ENCODE measurements at places on chromosomes 5 and 9.

GRCh38 chr5:53035868-53036381 is 46.8 kb downstream of the ITGA2 start:
- no peak for DNase-seq

DNA sequence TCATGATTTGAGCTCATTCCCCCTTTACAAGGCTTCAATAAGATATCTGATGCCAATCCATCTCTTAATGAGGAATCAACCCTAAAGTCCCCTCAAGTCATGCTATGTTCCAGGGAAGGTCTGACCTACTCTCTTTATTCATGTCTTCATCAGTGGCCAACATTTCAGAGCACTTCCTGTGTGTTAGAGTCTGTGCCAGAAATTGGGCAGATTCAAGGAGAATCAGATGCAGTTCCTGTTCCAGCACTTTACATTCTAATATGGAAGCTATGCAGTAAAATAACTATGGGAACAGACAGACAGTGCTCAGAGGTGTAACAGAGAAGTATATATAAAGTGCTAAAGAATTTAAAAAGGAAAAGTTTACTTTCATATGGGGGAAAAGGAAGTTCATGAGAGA is 193.4 kb upstream of the NR4A3 start:
- DNase-seq = no peak

DNA sequence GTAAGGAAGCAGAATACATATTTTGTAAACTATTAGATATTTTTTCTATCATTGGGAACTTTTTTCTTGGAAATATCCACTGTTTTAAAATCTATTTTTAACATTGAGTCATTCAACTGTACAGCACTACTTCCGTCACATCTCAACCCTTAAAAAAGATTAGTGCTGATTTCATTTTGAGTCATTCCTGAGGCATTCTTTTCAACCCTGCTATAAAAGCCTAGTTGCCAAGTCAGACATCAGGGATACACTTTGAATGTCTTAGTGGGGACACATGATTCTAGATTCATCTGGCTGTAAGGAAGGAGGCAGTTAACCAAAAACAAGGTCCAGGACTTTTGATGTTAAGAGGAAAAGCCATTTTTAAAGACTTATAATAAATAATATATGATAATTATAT is 160.9 kb downstream of the GIN1 start:
- no peak for DNase-seq

DNA sequence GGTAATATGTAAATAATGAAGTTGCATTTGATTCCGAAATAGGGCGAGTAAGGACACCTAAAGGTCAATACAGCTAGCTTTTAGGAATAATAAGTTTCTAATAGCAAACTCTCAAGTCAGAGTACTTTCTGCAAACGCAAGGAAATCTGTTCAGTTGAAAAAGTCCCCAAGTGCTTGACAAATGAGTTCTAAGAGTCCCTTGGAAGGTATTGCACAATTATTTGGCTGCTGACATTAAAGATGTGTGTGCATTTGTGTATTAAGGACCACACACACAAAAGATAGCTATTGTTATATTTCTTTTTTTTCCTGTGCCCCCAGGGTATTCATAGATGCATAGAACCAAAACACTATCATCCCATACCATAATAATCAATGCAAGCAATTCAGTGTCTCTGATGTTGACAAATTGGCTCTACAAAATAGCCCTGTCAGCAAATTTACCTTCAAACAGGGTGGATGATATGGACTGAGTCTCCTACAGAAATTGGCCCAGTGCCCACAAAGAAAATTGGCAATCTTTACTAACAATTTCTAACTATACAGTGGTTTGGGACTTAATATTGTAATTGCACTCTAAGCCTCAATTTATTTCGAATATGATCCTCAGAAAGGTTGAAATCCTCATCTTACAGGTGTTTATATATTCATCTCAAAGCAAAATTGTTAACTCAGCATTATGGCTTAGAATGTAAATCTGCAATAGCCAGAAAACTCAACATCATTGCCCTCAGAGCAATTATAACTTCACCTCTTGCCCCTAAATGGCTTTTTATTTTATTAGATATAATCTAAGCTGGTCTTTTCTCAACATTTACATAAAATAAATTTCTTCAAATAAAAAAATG is 827.2 kb downstream of the MAT2B start:
- no peak for DNase-seq

- DNase-seq = no peak
Observed at GRCh38 chr5:130708754-130709153, 456.3 kb downstream of the HINT1 start.

- DNase-seq = no peak
Observed at GRCh38 chr5:151904127-151904526, 20.5 kb downstream of the GLRA1 start.

DNA sequence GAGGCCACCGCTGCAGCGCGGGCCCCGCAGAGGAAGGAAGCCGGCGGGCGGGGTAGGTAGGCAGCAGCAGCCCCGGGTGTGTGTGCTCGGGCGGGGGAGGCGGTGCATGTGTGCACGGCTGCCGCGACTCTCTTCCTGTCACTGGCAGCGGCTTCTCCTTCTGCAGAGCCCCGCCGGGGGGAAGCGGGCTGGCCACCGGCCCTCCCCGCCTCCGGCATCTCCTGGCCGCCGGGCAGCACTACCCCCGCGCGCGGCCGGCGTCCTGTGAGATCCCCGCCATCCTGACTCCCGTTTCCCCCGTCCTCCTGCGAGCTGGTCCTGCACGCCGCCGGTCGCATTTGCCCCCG is 315 bp downstream of the PIK3R1 start:
- no peak for DNase-seq

GRCh38 chr5:14607104-14607503 is 25.5 kb downstream of the OTULINL start:
- no peak for DNase-seq

DNA sequence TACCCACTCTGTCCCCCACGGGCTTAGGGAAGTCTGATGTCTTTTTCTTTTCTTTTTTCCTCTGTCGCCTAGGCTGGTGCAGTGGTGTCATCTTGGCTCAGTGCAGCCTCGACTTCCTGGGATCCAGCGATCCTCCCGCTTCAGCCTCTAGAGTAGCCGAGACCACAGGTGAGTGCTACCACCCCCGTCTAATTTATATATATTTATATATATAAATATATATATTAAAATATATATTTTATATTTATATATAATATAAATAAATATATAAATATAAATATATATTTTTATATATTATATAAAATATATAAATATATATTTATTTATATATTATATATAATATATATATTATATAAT is 3.3 kb upstream of the ANXA2R start:
- no peak for DNase-seq

GRCh38 chr5:74336297-74336696 is 304.2 kb downstream of the ENC1 start:
- DNase-seq = no peak

- no peak for DNase-seq
Observed at GRCh38 chr5:132498152-132498551, 7.6 kb upstream of the IRF1 start.

DNA sequence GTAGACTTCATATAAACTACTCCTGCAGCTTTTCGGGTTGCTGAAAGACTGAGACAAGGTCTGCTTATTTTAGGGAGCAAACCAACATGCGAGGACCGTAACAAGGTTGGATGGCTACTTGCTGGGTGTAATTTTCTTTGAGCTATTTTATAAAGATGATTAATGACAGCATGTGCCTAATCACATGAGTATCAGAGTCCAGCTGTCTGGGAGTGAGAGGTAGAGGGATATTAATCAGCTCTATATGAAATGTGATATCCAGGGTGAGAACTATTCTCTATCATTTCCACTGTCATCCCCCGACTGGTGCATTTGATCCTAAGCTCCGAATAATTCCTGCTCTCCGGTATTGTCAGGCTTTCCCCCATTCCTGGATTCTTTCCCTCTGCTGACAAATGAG is 193.8 kb upstream of the HMHB1 start:
- no peak for DNase-seq

DNA sequence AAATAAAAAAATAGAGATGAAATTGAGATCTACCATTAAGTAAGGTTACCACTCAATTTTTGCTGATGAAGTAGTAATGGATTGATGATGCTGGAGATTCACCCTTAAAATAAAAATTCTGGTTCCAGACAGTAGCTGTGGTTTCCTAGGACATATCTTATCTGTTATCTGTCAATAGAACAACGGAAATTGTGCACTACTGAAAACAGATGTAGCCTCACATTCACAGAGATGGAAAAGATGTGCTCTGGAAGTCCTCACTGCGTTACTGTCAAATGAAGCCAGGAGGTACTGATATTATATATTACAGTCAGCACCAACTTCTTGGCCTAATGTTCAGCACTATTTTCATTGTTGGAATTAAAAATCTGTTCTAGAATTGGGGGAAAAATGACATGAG is 154.0 kb downstream of the SLC24A2 start:
- DNase-seq = no peak

GRCh38 chr9:72827950-72828731 is 124.7 kb downstream of the ALDH1A1 start:
- no peak for DNase-seq

DNA sequence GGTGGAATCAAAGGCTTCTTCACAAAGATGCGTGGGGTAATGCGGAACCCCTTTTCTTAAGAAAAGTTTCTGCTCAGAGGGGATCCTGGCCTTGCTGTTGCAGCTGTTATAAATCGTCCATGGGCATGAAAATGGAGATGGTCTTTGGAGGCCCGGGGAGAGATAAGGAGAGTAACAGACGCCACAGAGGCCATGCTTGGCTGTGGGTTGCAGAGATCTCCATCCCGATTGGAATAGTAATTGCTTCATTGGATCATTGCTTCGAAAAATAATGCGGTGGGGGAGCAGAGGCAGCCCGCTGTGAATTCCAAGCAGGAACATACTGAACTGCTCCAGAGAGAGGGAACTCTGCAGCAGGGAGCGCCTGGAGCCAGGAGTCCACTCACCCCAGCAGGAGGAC is 55.5 kb downstream of the C5orf15 start:
- no peak for DNase-seq

GRCh38 chr9:7811677-7812076 is 12.1 kb upstream of the DMAC1 start:
- DNase-seq = no peak

DNA sequence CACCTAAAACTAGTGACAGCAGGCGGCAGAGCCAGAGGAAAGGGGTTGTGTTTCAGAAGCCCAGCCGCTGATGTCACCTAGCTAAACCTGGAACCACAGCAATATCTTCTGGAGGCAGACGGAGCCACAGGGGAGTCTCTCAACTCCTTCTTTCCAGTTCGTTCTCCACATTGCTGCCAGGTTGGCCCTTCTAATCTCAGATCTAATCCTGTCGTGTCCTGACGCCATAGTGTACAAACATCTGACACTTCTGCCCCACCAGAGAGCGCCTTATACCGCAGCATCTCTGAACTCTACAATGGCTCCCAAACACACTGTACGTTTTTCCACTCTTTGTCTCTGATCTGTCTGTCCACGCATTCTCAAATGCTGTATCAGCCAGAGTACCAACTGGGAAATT is 240.0 kb downstream of the SMARCA2 start:
- no peak for DNase-seq

DNA sequence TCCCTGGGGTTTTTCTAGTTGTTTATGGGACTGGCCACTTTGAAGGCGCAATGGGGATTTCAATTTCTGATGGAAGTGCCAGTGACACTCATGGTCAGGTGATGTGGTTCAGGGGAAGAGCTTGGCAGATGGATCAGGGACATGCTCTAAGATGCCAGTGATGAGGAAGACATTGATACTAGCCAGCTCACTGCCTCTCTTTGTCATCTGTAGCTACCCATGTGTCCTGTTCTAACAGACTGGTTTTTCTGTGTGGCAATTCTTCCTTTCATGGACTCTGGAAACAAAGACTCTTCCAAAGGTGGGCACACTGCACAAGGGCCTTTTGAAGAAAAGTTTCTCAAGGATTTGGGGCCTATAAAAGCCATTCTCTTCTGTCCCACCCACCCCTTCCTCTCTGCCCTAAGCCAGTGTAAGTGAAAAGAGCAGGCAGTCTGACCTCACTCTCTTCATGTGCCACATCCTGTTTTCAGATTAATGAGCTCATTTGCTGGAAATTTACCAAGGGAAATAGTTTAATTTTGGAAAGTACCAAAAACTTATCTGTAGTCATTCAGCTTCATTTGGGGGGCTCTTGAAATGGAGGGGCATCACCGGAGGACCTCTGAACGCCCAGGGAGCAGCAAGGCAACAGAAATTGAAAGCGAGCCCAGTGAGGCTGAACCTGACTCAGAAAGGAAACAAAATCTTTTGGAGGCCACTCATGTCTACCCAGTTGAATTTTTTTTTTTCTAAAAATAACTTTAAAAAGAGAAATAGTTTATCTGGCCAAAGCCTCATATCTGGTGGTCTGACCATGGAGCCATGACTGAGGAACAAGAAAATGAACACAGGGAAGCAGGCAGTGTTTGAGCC is 4.9 kb upstream of the TRAF1 start:
- DNase-seq = peak; percentile 72

- no peak for DNase-seq
Observed at GRCh38 chr9:114124666-114125475, 25.8 kb upstream of the KIF12 start.

DNA sequence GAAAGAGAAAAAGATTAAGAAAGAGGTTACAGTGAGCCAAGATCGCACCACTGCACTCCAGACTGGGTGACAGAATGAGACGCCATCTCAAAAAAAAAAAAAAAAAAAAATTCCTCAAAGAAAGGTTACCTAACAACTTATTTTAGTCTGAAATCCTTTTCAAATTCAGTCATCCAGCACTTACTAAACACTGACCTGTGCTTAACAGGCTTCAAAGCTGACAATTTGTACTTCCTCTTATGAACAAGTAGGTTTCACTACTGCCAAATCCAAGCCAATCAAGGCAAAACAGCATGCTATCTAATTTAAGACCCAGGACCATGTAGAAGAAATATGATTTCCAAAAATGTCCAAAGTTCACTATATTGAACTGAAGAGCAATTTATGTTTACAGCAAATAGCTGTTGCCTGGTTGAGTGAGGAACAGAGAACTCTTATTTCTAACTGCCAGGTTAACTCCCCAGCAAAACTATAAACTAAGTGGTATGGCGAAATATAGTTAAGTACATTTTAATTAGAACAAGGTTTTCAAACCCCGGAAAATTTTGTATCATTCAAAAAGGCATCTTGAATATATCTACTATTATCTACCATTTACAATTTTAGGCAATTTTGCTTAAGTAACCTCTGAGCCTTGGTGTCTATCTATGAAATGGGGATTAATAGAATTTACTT is 13.4 kb downstream of the PWWP2A start:
- no peak for DNase-seq

DNA sequence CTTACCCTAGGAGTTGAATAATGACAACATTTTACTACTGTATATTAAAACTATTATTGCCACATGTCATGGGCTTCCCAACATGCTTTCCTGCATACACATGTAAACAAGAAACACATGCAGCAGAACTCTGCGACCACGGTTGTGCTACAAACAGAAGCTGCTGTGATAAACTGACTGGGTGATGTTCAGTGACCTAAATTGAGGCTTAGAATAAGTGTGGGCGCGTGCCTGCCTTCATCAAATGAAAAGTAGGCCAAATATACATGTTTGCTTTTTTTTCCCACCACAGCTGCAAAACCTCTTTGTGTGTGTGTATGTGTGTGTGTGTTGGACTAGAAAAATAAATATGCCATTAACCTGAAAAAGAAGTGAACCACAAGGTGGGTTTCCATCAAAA is 1202.1 kb downstream of the PTPRD start:
- no peak for DNase-seq
